Esophagus squamous epithelium (tissue), 5 donors: ENCODE measurements at places on chromosomes 1 and 21. TPM values are rescaled to one million over a fixed set of nuclear protein-coding genes. Genes with fewer than 3 reads are reported as not detected.

The KCTD3 gene
- 43.4 TPM for total RNA-seq

DNA sequence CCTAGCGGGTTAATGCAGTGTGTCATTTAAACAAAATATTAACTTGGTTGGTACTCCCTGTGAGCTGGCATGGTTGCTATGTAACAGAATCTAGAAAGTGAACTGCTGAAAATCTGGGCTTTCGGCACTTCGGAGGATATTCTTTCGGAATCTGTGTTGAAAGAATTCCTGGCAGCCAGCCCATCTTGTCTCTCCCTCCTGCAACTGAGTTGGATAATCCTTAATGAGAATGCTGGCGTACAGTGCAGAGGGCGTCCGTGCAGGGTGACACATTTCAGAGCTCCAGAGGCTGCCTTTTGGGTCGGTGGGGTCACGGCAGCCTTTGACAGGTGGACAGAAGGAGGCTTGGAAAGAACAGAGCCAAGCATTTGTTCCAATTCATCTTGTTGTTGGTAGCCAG lies 3.7 kb downstream of the KAZN start:
- DNase-seq, result no peak

DNA sequence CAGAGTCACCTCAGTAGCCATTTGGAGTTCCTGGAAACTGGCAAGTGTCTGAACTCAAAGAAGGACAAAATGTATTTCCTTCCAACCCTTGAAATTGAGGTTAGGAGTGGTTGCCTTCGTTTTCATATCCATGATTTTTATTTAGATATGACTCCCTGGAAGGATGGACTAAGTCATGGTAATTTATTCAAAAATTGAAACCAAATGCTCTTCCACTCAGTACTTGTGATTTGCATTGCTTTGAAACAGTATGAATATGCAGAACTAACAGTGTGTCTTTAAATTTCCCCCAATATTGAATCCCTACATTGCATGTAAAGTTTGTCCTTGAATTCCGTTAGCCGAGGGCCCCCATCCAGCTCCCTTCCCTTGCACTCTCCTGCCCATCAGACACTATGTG lies 112.1 kb upstream of the DNAH14 start:
- DNase-seq, result no peak

The RGS8 gene
- not detected for total RNA-seq

DNA sequence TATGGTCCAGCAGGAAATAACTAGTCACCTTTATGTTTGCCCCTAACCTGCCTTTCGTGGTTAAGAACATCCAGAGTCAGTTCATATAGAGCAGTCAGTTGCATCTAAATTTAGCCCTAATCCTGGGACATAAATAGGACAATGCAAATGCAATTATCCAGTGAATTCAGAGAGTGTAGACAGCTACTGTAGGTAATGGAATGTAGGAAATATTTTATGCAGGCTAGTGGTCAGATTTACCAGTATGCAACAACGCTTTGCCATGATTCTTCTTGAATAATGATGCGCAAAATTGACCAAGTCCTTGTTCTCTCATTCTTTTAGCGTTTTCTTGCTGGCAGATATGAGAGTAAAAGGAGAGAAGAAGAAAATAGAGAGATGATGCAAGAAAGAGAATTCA lies 165.4 kb downstream of the LMX1A start:
- DNase-seq, result no peak

- DNase-seq, result no peak
Measured at GRCh38 chr1:90262791-90263190, 267.9 kb downstream of the ZNF326 start.

DNA sequence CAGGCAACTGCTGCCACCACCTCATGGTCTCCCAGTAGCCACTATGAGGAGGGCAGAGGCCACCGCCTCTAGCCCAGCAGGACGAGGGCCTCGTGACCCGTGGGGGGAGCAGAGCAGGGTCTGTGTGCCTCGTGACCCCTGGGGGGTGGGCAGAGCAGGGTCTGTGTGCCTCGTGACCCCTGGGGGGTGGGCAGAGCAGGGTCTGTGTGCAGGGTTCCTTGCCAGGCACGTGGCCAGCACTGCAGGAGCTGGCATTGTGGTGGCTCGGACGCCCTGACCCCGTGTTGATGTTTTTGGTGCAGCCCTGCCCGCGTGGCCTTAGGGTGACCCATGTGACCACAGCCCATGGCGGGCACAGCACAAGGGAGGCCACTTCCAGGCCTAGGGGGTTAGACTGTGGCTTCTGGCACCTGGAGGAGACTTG lies 52.8 kb downstream of the SLX9 start:
- no peak for DNase-seq

The CLDN14 gene
- not detected for total RNA-seq

The S100B gene
- 8.2 TPM for total RNA-seq

DNA sequence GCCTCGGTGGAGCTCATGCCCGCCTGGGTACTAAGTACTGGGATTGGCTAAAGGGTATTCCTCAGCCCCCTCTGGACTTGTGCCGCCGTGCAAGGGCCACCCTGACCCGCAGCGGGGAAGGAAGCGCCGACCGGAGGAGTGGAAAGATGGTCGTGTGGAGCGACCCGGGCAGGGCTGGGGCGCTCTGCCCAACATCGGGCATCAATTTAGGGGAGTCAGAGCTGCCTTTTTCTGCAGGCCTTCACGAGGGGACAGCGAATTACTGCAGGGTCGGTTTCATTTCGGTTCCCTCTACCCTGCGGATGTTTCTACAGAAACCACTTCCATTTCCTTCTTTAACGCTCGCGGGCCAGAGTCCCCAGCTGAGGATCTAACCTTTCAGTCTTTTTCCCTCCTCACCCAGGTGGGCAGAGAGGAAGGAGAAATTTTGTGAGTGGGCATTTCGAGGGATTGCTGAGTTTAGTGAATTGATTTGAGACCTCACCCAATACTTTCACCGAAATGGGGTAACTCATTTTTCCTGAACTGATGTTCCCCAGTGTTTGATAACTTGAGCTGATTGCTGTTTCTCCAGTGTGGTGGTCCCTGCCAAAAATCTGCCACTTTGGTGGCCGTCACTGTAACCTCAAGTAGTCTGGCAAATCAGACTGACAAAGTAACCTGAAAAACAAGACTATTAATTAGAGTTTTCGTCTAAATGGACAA lies 1.1 kb downstream of the TOR1AIP1 start:
- DNase-seq, result no peak

The SYT6 gene
- not detected for total RNA-seq
